ENCODE measurements at places on chromosomes 1 and 21.

DNA sequence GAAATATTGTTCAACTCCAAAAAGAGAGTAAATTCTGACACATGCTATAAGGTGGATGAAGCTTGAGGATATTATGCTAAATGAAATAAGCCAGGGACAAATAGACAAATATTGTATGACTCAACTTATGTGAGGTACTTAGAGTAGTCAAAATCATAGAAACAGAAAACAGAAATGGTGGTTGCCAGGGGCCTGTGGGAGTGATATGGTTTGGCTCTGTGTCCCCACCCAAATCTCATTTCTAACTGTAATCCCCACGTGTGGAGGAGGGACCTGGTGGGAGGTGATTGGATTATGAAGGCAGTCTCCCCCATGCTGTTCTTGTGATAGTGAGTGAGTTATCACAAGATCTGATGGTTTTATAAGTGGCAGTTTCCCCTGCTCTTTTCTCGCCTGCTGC is 24.7 kb upstream of the DISP1 start:
- DNase-seq, result no peak

GRCh38 chr1:217673387-217673786 is 42.2 kb downstream of the SPATA17 start:
- no peak for DNase-seq

DNA sequence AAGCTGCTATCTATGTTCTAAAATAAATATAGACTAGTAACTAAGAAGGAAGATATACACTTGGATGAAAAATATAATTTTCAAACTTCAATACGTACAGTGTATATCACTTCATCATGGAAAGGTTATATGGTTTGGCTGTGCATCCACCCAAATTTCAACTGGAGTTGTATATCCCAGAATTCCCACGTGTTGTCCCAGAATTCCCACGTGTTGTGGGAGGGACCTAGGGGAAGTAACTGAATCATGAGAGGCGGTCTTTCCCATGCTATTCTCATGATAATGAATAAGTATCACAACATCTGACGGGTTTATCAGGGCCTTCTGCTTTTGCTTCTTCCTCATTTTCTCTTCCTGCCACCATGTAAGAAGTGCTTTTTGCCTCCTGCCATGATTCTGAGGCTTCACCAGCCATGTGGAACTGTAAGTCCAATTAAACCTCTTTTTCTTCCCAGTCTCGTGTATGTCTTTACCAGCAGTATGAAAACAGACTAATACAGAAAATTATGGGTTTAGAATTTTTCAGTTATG is 10.7 kb downstream of the NEGR1 start:
- no peak for DNase-seq

DNA sequence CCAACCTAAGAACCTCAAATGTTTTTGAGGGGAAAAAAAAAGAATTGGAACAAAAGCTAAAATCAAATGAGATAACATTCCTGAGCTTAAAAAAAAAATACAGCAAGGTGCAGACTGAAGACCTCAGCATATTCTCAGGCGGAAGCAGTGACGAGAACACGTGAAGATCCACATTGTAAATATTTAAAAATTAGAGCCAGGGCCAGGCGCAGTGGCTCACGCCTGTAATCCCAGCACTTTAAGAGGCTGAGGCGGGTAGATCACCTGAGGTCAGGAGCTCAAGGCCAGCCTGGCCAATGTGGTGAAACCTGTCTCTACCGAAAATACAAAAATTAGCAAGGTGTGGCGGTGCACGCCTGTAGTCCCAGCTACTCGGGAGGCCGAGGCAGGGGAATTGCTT is 15.7 kb downstream of the TFB2M start:
- DNase-seq, result no peak

DNA sequence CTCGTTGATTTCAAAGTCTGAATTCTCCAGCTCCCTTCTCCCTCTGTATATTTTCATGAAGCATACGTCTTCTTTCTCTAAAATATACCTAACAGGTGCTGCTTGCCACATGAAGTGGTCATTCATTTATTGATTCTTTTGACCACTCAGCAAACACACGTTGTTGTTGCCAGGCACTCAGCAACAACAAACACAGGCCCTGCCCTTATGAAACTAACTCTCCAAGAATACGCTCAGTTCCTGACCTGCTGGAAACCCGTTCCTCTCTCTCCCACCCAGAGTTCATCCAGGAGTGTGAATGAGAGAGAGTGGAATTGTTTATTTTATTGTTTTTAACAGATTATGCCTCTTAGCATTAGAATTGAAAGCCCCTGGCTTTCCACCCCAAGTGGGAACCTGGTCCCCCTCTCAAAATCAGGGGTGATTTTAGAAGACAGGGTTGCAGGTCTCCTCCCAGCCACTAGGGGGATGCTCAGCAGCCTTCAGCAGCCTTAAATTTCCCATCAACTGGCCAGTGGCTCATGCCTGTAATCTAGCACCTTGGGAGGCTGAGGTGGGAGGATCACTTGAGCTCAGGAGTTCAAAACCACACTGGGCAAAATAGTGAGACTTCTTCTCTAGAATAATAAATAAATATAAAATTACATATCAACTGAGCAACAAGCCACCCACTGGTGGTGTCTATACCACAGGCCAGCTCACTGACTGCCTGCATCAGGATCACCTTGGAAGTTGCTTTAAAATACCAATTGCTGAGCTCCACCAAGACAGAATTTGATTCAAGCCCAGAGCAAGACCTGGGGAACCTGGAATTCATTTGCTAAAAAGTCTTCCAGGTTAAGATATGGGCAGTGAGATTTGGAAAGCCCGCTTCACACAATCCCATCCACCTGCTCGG is 181.0 kb upstream of the KLHDC7A start:
- DNase-seq, result no peak

- DNase-seq, result peak; percentile 74
These were observed 188.9 kb upstream of the EDN2 start for GRCh38 chr1:41673378-41673777.

DNA sequence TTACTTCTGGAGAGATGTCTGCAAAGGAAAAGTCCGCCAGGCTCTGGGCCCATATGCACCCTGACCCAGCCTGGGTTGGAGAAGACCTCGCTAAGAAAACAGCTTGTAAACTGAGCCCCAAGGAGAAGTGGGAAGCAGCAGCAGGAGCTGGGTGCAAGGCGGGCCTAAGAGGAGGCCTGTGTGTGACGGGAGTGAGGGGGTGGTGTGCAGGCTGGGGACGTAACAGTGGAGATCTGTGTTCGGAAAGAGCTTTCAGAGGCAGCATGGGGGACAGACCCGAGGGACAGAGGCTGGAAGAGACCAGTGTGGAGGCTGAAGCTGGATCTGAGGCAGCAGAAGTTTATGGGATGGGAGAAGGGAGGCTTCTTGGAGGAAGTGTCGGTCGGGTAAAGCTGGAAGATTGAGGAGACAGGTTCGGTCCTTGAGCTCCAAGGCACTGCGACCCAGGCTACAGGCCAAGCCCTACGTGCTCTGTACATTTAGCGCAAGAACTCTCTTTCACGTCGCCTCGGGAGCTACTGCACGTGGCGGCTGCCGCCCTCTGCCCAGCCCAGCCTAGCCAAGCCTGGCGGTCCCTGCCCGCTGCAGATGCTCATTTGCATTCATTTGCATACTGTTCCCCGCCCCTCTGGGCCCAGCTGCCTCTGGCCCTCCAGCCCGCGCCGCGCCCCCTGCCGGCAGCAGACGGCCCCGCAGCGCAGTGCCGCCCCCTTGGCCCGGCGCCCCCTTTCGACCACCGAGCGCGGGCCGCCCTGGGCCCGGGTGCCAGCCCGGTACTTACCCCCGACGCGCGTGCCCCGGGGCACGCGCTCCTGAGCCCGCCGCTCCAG is 6.3 kb downstream of the HPCA start:
- peak; percentile 32 for DNase-seq

DNA sequence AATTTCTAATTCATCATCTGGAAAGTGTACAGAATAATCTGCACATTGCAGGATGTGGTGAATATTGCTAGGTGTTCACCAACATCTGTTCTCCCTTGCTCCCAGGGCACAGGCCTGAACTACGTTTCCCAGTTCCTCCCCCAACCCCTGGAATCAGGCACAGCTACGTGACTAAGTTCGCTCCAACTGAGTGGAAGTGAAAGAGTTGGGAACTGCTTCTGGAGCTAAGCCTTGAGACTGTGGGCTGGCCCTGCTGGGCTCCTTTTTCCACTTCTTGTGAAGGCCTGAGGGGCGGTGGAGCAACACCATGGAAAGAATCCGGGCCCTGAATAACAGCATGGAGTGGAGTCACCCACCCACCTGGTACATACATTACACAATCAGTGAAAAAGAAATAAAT is 534.6 kb downstream of the SMYD3 start:
- peak; percentile 65 for DNase-seq

GRCh38 chr1:168446081-168446480 is 97.7 kb downstream of the XCL2 start:
- no peak for DNase-seq

- no peak for DNase-seq
These were observed 151.7 kb downstream of the LYPLAL1 start for GRCh38 chr1:219325368-219325742.

GRCh38 chr21:42027822-42028765 is 17.9 kb upstream of the ZBTB21 start:
- DNase-seq, result no peak

DNA sequence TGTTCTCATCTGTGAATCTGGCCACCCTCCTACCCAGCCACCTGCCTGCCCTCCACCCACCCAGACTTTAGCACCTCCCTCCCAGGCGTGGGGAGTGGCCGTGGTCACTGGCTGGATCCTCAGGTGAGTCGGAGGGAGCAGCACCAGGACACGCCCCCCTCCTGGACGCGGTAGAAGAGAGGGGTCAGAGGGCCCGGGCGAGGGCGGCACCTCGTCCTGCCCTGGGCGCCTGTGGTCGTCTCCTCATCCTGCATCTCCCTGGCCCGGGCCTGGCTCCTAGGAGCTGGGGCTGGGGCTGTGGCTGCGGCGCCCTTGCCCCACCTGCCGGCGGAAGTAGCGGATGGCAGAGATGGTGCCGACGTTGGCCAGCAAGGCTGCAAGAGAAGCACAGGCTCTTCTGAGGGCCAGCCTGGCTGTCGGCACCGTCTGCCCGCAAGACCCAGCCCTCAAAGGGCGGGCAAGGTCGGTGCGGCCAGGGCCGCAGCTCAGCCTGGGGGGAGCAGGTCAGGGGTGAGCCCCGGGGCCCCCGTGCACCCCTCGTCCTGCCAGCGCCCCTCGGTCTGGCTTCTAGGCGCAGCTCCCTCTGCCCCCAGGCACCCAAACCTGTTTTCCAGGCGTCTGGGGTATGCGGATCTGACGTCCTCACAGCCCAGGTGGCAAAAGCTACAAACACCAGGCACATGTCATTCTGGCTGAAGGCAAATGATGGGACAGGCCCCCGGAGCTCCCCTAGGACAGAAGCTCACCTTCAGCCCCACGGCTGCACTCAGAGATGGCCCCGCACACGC is 5.8 kb downstream of the PERM1 start:
- DNase-seq, result peak; percentile 43

DNA sequence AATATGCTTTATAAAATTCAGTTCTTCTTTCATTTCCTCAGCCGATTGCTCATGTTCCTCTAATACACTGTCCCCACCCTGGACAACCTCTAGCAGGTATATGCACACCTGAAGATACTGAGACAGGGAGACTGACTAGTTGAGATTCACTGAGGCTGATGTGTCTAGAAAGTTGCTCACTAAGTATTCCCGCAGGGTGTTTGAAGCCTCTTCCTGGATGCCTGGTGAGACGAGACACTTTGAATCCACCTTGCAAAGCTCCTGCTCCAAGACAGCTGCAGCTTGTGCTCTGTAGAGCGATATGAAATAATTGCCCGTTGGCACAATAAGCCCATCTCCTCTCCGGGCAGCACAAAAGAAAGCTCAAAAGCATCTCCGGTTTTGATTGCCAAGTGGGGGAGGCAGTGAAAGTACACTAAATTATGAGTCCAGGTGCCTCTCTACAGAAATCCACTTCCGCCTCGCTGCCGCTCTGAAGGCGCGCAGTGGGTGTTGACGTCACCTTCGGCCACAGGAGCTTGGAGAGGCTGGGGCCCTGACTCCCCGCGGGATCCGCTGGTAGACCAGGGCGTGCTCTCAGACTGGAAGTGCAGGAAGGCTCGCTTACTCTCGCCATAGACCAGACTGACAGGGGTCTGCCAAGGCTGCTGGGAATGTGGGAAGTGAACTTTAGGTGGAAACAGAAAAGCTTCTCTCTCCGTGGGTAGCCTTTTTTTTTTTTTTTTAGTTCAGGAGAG is 46.3 kb downstream of the GPA33 start:
- DNase-seq, result no peak

DNA sequence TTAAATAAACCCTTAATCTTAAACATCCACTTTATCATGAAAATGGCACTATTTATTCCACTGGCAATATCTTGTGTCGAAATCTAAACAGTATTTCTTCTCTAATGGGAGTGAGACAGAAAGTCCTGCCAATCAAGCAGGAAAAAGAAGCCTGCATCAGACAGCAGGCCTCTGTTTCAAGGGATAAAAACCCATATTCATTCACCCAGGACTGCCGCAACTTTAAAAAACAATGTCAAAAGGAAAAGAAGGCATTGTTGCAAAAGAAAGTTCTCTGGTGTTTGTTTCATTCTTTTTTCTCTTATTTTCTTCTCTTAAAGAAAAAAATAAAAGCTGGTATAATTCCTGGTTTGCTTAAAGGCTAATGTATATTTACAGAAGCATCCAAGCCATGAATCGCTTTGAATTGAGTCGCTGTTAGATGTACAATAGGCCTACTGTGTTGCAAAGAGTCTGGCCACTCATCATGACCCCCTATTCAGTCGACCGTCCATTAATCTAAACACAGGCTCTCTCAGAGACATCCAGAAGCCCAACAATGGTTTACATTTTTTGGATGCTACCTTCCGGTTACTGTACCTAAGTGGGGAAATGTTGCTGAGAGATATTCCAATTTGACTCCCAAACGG is 48.7 kb upstream of the ZC3H11B start:
- no peak for DNase-seq

DNA sequence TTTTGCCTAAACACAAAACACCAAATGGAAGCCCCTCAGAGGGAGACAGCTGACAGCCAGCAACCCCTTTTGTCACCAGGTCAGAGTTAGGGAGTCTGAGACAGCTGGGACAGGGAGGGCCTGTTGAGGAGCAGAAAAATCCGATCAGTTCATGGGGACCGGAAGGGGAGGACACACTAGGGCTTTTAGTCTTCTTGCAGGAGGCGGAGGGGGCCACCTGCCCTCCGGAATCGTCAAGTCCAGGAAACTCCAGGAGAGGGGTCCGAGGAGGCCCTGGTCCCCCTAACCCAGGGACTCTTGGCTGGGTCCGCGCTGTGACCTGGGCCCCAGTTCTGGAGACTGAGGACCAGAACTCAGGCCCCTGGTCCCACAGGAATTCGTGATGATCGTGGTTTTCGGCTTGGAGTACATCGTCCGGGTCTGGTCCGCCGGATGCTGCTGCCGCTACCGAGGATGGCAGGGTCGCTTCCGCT is 34.2 kb downstream of the KCNQ4 start:
- DNase-seq, result no peak

All from fibroblast of skin of right quadriceps (primary cell).